Right atrium auricular region (tissue), 2 donors: ENCODE measurements at places on chromosomes 6 and 20. TPM values are rescaled to one million over a fixed set of nuclear protein-coding genes. Genes with fewer than 3 reads are reported as not detected.

LINC00237 gene
- total RNA-seq: not detected

PDE7B gene
- 11.2 TPM for total RNA-seq

DNA sequence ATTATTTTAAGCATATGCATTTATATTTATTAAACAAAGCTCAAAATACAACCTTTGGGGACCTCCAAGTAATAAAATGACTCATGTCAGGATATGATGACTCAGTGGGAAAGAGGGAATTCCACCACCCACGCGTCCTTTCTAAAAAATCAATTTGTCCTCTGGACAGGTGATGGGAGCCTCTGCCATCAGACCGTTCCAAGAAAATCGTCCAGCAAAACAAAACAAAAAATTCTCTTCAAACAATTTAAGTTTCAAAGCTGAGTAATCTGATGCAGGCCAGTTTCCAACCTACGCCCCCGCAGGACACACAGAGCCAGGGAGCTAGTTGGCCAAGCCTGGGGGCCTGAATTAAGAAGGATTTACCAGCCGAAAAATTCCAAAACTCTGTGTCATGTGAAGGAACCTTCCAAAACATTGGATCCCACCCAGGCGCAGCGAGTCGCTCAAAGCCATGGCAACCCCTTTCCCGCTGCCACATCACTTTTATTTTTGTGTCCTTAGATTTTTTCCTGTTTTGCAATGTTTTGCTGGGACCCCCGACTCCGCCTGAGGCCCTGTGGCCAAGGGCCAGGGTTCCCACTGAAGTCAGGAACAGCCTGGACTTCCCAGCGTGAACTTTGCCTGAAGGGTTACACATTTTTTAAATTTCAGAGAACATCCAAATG lies 95.3 kb downstream of the NFATC2 start:
- H3K27me3 ChIP-seq: no peaks in the 10 kb centered on the region
- DNase-seq: peak; percentile 82
- peaks cover 7% of the 10 kb centered on the region for H3K4me1 ChIP-seq
- H3K36me3 ChIP-seq: no peaks in the 10 kb centered on the region
- H3K4me3 ChIP-seq: no peak overlapping the region

DNA sequence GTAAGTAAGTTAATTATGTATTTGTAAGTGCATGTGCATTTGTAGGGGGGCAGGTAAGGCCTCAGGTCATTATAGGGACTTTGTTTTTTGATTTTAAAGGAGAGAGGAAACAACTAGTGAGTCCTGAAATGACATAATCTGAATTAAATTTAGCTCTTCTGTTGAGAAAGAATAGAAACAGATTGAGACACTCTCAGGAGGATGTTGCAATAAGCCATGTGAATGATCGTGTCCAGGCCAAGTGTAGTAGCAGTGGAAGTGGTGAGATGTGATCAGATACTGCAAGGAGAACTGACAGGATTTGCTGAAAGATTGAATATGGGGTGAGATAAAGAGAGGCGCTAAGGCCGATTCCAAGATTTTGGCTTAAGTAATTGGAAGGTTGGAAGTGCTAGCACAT lies 2.6 kb upstream of the CENPW start:
- no peak overlapping the region for H3K27ac ChIP-seq
- DNase-seq: no peak
- no peaks in the 10 kb centered on the region for H3K36me3 ChIP-seq
- H3K4me1 ChIP-seq: no peaks in the 10 kb centered on the region

DNA sequence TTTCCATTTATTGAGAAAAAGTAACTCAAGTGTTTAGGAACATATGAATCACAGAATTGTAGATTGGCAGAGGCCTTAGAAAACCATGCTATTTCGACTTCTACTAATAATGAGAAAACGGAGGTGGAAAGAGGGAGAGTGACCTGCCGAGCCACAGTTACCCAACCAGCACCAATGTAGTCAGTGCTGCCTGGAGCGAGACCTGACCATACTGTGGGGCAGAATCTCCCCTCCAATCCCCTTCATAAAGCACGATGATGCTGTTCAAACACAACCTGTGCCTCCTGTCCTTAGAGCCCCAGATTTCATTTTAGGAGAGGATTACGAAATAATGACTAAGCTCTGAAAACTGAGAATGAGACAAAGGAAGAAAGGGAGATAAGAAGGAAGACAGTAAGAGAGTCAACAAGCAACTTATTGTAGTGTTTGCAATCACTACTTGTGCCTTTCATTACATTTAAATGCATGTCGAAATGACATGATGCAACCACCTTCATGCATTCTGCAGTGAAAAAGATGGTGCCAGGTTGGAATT lies 70.6 kb downstream of the ATXN1 start:
- H3K27me3 ChIP-seq: no peaks in the 10 kb centered on the region
- H3K36me3 ChIP-seq: no peaks in the 10 kb centered on the region
- peaks cover 43% of the 10 kb centered on the region for H3K4me1 ChIP-seq
- no peak for DNase-seq
- no peak overlapping the region for H3K27ac ChIP-seq

GRCh38 chr20:11267131-11267761 lies 593.4 kb upstream of the JAG1 start:
- no peak overlapping the region for H3K4me3 ChIP-seq
- H3K4me1 ChIP-seq: no peaks in the 10 kb centered on the region
- H3K27ac ChIP-seq: peak overlapping the region; percentile 43

DNA sequence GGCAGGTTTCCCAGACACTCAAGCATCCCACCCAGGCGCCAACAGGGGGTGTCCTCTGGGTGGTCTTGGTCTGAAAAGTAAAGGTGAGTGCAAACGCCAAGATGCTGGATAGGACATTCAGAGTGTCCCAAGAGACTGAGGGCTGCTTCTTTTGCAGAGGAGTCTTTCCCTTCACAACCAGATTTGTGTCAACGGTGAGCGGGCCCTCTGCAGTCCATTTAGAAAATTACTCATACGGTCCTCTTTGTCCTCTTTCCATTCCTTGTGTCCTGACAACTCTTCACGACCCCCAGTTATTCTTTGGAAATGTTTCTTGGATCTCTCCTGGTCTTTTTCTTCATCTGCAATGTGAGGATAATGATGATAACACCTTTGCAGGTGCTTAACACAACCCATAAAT lies 257.8 kb downstream of the CDC5L start:
- DNase-seq: no peak
- no peaks in the 10 kb centered on the region for H3K4me1 ChIP-seq
- H3K27ac ChIP-seq: no peak overlapping the region
- H3K36me3 ChIP-seq: no peaks in the 10 kb centered on the region

DNA sequence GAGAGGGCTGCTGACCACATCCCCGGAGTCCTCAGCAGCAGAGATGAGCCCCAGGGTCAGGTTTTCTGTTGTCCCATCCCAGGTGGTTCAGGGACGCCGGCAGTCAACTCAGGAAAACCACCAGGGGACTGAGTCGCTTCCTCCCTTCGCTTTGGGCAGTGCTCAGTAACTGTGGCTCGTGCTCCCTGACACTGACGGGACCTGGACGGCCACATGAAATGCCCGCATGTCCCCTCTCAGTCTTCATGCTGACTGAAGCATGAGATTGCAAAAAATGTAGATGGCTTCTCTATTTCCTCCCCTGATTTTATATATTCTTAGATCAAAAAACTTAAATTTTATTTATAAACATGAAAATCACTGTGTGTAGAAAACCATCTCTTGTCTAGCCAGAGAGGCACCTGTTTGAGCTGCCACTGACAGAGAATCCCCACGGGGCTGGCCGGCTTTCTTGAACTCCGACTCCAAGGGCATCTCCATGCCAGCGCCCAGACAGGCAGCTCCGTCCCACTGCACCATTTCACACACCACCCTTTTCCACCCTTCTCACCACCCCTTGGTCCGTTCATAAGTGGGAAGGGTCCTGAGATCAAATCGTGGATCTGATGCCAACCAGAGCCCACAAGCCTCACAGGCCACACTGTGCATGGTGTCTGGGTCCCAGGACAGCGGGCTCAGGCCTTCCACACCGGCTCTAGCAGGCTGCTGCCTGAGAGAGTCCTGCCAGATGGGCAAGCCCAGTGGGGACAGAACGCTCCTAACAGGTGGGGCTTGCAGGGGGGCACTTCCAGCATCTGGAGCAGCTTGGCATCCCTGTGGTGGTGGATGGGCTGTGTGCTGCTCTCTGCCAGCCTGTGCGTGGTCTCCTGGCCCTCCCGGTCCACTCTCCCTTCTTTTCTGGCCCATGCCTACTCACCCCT lies 98.2 kb downstream of the SMOC2 start:
- no peak overlapping the region for H3K27ac ChIP-seq
- H3K4me1 ChIP-seq: no peaks in the 10 kb centered on the region
- H3K36me3 ChIP-seq: no peaks in the 10 kb centered on the region
- no peaks in the 10 kb centered on the region for H3K27me3 ChIP-seq
- no peak overlapping the region for H3K4me3 ChIP-seq

DNA sequence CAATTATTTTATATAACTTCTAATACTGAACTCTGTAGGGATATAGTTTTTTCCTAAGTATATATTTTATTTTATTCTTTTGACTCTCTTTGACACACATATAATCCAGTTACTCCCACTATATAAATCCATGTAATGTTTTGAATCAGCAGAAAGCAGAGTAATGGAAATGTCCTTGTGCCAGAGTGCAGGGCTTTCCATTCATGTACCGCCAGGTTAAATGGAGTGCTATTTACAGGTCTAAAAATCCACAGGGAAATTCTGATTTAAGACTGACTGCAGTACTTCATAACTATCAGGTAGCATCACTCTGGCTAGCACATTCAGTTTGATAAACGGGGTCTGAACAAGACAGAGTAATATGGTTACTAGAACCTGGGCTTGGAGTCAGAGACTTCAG lies 626.8 kb downstream of the COL12A1 start:
- no peaks in the 10 kb centered on the region for H3K36me3 ChIP-seq
- H3K4me3 ChIP-seq: no peak overlapping the region
- H3K4me1 ChIP-seq: no peaks in the 10 kb centered on the region
- DNase-seq: no peak
- H3K27me3 ChIP-seq: no peaks in the 10 kb centered on the region

DNA sequence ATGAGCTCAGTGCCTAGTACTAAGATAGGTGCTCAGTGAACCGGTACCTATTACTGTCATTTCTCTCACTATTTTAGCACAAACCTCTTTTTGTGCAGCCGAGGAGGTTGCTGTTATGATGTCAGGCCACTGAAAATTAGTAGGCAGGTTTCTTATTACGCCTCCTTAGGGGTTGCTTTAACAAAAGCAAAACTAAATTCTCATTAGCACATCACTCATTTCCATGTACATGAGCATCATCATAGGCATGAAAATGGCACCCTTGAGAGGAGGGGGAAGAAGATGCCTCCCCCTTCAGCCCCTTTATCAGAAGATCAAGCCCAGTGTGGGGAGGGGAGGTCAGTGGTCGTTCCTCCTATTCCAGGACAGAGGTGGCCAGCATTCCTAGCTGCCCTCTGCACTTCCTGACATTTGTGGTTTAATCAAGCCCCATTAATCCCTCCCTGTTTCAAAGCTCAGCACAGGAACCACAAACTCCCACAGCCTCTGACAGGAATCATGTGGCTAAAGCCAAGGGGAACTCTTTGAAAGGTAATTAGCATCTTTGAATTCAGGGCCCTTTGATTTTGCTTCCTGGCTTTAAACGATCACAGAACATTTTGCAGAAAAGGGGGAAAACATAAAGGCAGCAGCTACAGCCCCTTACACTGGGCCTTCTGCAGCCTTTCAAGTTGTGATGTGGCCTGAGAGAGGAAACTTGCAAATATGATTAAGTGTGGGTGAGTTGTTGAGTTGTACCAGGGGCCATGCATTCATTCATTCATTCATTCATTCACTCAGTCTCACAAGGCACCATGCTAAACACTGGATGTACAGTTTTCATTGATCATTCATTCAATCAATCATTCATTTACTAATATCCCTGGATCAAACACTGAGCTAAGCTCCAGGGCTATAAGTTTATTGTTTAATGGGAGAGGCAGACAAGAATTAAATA lies 31.9 kb upstream of the PSMF1 start:
- no peaks in the 10 kb centered on the region for H3K4me1 ChIP-seq
- no peak for DNase-seq
- no peak overlapping the region for H3K27ac ChIP-seq
- H3K27me3 ChIP-seq: no peaks in the 10 kb centered on the region
- no peak overlapping the region for H3K4me3 ChIP-seq

DNA sequence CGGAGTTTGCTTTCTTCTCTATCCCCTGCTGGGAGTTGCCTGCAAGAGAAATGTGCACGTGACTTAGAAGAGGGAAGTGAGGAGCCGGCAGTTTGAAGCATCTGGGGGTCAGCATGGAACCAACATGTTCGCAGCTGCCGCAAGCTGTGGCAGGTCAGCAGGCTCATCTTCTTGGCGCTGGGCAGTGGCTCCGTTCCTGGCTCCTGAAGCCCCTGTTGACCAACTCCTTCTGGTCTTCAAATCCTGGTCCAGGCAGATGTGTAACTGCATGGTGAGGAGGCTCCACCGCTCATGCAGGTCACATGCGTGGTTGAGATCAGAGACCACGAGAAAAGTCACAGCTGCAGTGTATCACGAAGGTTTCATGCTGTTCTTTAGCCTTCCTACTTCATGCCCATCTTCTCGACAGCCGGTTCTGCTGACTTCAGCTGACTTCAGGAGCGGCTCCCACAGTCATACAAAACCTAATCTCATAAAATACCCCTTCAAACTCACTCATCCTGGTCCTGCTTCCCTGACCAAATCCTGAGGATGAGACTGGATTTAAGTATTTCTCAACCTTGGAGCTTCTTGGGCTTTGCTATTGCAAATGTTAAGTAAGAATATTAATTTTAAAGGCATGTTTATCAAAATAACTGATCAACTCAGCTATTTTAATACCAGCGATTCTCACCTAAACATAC lies 44.9 kb upstream of the BCAS1 start:
- no peak for DNase-seq
- H3K36me3 ChIP-seq: no peaks in the 10 kb centered on the region
- no peak overlapping the region for H3K27ac ChIP-seq
- H3K27me3 ChIP-seq: no peaks in the 10 kb centered on the region
- no peaks in the 10 kb centered on the region for H3K4me1 ChIP-seq
- no peak overlapping the region for H3K4me3 ChIP-seq

DNA sequence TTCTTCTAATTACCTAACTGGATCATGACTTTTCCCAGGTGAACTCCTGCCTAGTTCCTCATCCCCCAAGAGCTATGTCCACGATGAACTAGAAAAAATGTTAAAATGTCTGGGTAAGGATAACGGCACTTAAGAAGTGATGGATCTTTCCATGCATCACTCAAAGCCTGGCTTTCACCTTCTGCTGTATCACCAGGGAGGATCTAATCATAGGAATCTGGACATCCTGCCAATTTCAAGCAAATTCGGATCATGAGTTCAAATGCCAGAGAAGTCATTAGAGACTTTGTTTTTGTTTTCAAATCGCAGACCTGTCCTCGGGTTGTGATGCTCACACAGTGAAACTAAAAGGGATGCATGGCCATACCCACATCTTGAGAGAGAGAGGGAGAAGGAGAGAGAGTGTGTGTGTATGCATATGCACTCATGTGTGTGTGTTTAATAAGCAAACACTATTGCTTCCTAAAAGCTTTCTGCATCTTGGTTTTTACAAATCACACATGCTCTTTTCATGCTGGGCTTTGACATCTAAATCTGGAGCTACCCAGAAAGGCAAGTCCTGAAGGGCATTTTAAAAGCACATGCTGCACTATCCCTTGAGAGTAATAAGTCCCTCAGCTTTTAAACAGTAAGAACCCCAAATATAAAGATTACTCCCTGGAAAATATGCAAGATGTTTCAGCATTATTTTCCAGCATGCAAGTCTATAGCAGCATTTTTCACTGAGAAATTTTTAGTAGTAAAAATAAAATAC lies 524.6 kb upstream of the NOX3 start:
- no peaks in the 10 kb centered on the region for H3K4me1 ChIP-seq
- no peaks in the 10 kb centered on the region for H3K36me3 ChIP-seq
- no peaks in the 10 kb centered on the region for H3K27me3 ChIP-seq
- no peak overlapping the region for H3K27ac ChIP-seq

- no peaks in the 10 kb centered on the region for H3K27me3 ChIP-seq
- no peaks in the 10 kb centered on the region for H3K36me3 ChIP-seq
- DNase-seq: no peak
- H3K4me1 ChIP-seq: peaks cover 5% of the 10 kb centered on the region
- no peak overlapping the region for H3K27ac ChIP-seq
Measured at GRCh38 chr6:112501705-112502104, 154.6 kb downstream of the RFPL4B start.
